ENCODE measurements at places on chromosomes 5 and 9.

- DNase-seq = no peak
Observed at GRCh38 chr5:137336565-137337120, 162.5 kb downstream of the SPOCK1 start.

- no peak for DNase-seq
Observed at GRCh38 chr5:107478068-107478641, 192.6 kb downstream of the EFNA5 start.

DNA sequence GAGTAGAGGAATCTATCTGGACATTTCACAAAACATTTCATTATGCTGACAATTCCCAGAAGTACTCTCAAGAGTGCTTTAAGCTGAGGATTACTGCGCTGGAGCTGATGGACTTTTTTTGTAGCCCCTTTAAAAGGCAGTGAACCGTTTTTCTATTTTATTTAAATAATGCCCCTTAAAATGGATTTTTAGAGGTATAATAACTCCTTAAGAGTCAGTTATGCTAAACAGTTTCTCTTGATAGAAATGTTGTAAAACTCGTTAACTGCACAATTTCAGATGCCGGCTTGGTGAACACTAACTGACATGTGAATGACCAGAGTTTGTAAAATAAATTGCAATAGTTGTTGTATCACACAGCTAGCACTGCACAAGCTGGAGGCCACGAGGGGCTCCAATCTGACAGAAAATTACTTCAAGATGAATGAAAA is 174.0 kb downstream of the NR2F1-AS1 start:
- DNase-seq = no peak

GRCh38 chr9:125999504-125999881 is 252.3 kb downstream of the PBX3 start:
- no peak for DNase-seq

DNA sequence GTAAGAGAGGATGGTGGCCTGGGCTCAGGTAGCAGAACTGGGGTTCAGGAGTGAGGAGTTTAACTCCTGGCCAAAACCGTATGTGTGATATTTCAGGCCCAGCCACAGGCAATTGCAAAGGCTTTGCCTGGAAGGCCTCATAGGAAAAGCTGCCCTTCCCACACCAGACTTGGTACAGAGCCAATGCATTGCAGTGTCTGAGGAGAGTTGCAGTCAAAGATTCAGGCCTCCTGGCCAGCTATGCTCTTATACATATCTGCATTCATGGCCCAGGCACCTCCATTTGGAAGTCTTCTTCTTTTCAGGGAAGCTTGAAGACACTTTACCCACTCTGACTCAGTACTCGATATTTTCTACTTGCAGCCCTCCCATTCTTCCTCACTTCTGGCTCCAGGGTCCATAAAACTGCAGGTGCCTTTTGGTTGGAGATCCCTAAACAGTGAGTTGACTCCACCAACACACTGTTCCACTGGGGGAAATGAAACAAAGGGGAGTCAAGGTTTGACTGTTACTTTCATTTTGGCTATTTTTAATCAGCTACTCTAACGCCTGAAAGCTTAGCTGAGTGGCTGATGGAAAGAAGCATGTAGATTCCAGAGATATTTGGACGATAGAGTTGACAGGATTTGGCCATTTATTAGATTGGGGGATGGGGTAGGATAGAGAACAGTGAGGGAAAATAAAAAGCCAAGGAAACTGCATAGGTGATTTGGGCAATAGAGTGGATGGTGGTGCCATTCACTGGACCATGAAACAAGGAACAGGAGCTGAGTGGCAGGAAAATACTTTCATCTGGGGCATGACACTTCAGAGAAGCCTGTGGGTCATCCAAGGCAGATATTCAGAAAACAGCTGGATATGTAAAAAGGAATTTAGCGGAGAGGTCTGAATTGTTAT is 30.6 kb upstream of the IL33 start:
- DNase-seq = no peak

GRCh38 chr9:84212982-84213381 is 127.6 kb downstream of the SLC28A3 start:
- DNase-seq = no peak

DNA sequence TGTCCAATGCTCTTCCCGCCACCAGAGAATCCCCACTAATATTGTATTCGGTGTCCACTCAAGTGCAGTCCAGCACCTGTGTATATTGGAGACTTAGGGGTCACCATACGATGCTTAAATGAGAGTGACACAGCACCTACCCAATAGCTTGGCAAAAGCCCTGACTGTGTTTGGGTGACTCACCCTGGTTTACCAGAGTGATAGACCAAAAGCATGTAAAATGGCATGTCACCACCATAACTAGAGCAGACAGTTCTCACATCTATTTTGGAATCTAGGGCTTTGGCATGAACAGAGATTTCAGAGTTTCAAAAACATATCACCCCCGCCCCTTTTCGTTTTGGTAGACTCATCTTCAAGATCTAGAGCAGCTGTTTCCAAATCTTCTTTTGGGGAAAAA is 217.3 kb upstream of the RASEF start:
- no peak for DNase-seq

- peak; percentile 76 for DNase-seq
Observed at GRCh38 chr9:137445275-137445807, 4.2 kb upstream of the ENTPD8 start.

DNA sequence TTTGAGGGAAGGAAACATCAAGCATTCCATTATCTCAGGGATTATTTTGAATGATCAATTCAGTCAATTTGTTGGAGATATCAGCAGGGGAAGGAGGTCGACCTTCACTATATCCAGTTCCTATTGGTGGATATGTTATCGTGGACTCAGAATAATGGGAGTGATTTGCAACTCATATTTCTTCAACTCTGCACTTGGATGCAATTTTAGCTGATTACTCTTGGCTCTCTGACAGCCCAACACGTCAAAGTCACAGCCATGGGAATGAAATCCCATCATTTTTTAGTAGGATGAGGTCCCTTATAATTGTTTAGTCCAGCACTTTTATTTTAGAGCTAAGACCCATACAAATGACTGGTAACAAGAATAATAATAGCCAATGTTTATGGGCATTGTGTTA is 371.8 kb upstream of the RPS23 start:
- no peak for DNase-seq

DNA sequence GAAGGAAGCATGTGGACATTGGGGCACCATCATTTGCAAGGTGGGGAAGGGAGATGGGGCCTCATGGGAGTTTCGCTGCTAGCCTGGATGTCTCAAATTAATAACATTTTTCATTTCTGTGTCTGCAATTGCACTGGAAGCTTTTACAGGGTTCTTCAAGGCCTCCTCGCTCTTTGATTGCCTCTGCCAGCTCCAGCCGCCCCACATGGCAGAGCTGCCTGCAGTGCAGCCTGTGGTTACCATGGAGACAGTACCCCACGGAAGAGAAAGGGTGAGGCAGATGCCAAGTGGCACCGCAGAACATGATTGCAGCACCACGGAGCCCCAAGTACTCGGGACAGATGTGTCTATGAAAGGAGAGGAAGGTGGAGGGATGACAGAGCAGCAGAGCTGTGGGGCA is 25.4 kb downstream of the CTNND2 start:
- no peak for DNase-seq

- DNase-seq = no peak
Observed at GRCh38 chr9:137666513-137666822, 47.7 kb downstream of the EHMT1 start.

DNA sequence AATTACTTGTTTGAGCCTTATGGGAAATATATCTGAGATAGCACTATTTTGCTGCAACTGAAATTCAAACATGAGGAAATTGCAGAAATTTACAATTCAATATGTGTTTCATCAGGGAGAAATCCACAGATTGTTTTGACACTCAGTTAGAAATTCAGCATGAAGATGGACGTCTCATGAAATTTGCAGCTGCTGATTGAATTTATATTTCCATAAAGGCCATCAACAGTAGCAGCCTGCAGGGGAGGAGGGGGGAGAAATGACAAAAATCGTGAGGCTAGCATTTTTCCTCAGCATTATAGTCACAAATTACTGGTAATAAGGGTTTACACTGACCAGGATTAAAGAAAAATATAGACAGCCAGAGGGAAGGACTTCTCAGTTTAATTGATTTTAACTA is 81.0 kb downstream of the NDUFAF2 start:
- no peak for DNase-seq

DNA sequence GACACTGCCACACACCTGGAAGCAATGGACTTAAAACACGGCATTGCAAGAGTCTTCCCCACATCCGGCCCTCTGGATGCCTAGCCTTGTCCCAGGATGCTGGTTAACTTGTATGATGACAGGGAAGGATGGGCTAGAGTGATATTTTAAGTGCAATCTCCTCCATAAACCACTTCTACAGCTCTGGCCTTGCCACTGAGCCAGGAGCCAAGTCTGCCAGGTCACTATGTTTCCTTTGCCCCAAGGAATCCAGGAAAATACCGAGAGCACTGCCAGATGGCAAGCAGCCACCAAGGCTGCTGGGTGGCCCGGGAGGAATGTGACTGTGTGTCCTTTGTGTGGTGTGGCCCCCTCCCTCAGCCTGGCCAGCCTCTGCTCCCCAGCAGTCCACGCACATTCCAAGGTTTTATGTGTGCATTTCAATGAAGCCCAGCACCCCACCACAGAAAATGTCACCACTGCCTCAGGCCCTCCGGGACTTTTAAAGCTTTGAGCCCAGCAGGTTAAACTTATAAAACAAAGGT is 106.0 kb downstream of the FRMD3 start:
- DNase-seq = no peak

DNA sequence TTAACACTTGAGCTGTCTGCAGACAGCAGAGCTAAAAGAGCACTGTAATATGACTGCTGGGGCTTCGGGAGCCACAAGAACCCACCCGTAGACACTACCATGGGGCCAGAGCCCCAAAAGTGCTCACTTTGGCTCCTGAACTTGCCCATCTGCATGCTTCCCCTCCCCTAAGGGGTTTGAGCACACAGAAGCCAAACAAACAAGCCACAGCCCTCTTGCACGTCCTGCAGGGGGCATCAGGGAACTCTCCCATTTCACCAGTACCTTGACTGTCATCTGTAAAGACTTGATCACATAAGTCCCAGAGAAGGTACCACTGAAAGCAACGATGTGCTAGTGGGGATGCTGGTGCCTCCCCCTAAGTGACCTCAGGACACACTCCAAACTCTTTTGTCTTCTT is 681.8 kb downstream of the SEMA5A start:
- DNase-seq = no peak

DNA sequence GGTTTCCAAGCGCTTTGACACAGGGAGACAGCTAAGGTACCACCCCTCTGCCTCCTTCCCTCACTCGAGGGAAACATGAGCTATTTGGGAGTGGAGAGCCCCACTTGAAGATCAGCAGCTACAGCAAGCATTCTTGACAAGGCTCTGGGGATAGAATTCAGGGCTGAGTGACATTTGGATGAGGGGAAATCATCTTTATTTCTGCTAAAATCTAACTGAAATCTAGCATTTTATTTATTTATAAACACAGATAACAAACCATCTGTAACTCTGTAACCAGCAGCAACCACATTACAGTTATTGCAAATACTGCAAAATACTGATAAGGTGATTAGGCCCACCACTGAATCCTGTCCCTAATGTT is 22.4 kb downstream of the RNF130 start:
- no peak for DNase-seq

DNA sequence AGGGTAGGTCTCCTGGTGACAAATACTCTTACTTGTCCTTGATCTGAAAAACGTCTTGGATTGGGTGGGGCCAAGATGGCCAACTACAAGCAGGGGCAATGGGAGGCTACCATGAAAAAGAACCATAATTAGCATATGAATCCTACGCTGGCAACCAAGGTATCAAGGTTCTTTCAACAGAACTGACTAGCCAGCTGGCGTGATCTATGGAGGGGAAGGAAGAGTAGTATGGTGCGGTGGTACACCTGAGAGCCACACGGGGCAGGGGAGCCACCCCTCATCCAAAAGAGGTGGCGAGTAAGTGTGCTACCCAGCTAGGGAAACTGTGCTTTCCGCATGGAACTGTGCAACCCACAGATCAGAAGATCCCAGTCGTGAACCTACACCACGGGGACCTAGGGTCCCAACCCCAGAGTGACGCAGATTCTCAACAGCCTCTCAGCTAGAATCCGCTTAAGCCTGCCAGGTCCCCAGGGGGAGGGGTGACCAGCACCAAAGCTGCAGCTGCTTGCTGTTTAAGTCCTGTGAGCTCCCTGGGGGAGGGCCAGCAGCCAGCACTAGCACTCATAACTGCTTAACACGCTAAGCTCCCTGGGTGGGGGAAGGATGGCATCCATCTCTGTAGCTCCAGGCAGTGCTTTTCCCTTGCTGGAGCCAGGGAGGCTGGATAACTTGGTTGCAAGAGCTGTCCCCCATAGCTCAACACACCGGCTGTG is 334.8 kb downstream of the FBXL17 start:
- no peak for DNase-seq

DNA sequence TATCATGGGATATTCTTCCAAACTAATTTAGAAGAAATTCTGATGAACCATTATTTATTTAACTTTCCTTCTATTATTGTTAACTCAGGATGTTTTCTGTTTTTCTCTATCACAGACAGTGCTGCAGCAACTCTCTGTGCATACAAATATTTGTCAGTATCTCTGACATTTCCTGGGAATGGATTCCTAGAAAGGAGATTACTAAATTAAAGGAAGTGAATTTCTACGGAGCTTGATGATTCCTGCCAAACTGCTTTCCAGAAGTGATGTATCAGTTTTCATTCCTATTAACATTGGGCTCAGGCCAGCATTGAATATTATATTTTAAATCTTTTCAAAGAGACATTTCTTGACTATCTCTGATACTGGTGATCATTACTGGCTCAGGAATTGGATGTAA is 26.0 kb upstream of the MAST4 start:
- no peak for DNase-seq

- DNase-seq = no peak
Observed at GRCh38 chr5:137738947-137739346, 3.1 kb upstream of the KLHL3 start.

GRCh38 chr5:119417891-119418605 is 34.2 kb upstream of the HSD17B4 start:
- no peak for DNase-seq

DNA sequence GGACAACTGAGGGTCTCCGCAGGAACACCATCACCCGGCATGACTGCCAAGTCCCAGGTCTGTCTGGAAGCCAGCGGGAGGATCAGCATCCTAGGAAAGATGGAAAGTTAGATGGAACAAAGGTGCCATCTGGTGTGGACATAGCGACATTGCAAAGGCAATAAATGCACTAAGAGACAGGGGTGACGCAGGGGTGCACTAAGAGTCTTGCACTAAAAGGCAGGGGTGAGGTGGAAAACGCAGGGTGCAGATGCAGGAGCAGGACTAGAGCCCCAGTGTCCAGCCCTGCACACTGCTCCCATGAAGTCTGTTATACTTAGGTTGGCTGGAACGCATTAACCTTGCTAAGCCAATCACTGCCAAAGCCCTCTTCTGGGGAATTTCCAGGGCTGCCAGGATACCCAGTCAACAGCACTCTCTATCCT is 15.5 kb downstream of the ATOX1 start:
- DNase-seq = no peak
